ENCODE measurements at places on chromosomes 11 and 22. TPM values are rescaled to one million over a fixed set of nuclear protein-coding genes. Genes with fewer than 3 reads are reported as not detected.
A peak's percentile ranks its signal among the peaks of the same experiment; 100 is the strongest.

MAPK8IP2 gene
- total RNA-seq: 0.30 TPM

DNA sequence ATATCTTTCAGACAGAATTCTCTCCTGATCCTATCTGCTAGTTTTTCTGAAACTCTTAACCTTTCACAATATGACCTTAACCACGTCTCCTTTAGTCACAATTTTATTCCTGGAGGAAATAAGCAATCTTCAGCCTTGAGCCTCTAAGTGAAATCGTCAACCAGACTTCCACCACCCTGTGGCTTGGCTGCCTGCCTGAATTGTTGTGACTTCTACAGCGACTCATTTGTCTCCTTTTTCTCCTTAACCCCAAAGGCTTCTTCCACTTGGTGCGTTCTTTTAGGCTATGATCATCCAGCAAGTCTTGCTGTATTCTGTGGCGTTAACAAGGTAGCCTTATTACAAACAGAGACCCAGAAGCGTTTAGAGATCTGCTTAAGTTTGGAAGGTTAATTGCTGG is 535.1 kb upstream of the ARHGAP42 start:
- DNase-seq: peak; percentile 50

CASP1 gene
- 8.3 TPM for total RNA-seq

DGAT2 gene
- total RNA-seq: 3.7 TPM

TEX54 gene
- not detected for total RNA-seq

GAB4 gene
- not detected for total RNA-seq

DNA sequence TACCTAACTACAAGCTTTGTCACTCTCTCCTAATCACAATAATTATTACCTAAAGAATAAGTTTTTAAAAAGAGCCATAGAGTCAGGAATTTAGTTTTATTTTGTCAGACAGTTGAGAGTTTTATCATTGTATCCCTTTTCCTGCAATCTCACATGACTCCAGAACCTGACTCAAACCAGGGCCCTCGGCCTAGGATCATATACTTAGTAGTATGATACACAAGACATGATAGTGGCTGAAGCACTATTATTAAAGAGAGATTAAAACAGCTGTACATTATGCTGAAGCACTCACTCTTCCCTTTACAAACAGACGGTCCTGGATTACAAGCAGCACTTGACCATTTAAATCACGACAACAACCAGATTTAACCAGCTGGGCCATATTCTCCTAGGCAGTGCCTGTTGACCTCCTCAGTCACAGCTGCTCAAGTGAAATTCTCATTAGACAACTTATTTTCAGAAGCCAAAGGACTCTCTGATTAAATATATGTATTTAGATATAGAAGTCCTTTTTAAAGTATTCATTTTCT is 44.0 kb downstream of the SOX6 start:
- DNase-seq: no peak

DNA sequence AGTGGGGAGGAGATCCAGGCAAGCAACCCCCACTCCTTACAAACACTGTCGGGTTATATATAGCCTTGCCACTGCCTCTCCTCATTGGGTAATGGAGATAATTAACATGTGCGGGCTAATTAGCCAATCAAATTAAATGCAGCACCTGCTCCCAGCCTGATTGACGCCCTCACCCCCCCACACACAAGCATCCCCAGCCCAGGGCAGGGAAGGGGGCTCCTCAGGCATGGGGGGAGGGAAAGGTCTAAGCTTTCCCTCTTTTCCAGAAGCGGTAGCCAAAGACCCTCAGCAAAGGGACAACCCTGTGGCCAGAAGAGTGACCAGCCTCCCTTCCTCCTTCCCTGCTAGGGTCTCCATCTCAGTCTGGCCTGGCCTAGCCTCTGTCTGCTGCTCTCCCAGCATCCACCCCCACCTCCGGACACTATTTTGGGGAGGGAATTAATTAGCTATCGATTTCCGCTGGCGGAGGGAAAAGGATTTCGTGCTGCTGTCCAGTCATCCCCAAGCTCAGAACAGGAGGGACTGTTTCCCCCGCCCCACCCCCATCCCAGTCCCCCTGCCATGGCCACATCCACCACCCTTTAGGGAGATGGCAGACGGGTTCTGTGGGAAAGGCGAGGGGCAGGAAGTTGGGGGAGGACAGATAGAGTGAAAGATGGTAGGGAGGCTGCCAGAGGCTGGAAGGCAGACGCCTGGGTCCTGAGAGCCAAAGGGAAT is 7.1 kb downstream of the NRXN2 start:
- DNase-seq: no peak

UPB1 gene
- total RNA-seq: not detected

- peak; percentile 68 for DNase-seq
Observed at GRCh38 chr11:13338427-13339069, 61.0 kb downstream of the BMAL1 start.

DNA sequence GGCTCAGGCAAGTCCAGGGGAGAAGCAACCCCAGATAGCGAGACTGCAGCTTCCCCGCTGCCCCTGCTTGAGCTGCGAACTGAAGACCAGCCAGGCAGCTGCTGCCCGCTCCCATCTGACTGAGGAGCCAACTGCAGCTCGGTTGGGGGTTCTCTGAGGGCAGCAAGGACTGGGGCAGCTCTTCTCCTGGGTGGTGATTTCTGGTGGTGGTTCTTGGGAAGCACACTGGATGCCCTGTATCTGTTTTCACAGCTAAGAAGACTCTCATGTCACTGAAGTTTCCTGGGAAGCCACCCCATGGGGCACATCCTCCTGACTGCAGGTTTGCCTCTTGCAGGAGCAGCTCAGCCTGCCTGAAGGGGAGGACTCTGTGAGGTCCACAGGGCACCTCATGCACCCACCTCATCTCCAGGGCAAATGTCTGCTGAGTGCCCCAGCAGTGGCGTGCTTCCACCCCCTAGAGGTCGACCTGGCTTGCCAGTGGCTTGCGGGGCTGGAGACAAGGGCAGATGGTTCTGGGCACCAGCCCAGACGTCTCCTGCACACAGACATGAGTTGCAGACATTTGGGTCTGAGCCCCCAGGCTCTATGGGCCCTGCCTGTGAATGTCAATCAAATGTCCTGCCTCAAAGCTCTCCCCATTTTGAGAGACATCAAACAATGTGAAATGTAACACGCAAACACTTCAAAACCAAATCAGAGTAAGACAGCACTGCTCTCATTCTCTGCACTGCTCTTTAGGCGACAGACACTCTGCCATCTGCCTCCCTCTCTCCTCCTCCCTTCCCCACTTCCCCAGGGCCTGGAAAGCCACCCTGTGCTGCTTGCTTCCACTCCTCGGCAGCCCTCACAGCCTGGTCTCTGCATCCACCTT is 800.9 kb downstream of the BRD1 start:
- DNase-seq: no peak

GRCh38 chr11:112096194-112096593 is 9.5 kb downstream of the SDHD start:
- no peak for DNase-seq

OR10D3 gene
- not detected for total RNA-seq

- no peak for DNase-seq
Observed at GRCh38 chr11:129815596-129816461, at the start of gene TMEM45B. TMEM45B (plus strand) TSS chr11:129815848; CDS start chr11:129852483, 36,635 bp downstream.

DNA sequence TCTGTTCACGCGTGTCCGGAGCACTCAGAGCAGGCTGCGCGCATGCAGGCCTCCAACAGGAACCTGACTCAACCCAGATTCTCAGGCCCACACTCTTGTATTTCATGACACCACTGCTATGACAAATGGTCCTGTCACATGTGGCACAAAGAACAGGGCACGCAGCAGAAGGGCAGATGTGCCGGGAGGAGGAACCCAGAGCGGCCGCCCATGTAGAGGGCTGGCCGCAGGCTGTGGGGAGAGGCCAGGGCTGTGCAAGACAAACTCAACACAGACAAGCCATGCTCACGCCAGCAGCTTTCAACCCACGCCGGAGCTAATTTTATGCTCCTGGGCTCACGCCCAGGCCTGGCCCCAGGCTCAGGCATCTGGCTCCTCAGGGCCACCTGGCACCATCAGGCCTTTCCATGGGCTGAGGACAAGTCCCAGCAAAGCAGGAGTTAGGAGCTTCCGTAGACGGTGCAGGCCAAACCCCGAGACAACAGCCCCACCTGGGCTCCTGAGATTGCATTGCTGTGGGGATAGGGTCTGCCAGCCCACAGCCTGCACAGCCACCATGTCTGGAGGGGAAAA is 40.0 kb downstream of the DUSP8 start:
- DNase-seq: no peak

DNA sequence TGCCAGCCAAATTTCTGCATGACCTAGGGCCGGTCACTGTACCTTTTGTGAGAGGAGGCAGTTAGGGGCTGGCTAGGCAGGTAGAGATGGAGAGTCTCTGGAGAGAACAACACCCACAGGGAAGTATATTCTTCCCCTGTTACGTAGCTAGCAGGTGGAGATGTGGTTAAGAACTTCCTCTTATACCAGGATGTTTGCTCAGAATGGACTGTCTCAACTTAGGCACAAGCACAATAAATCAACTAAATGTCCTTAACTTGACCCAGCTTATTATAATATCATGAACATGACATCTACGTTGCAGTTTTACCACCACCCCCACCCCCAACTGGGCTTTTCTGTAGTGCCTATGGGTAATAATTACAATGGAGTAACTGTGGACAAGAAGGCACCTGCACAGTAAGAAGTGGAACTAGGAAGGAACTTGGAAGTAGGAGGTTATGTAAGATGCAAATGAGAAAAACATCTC is 60.7 kb upstream of the MPEG1 start:
- peak; percentile 14 for DNase-seq

GRCh38 chr11:38304926-38305325 is 1706.9 kb upstream of the RAG2 start:
- no peak for DNase-seq

C11orf86 gene
- total RNA-seq: not detected

FIBIN gene
- 24.5 TPM for total RNA-seq

ASPHD2 gene
- total RNA-seq: 5.6 TPM

- peak; percentile 63 for DNase-seq
Observed at GRCh38 chr11:64834723-64835615, 9.5 kb downstream of the CDC42BPG start.

GRCh38 chr11:47448566-47449427 is at the start of gene RAPSN:
RAPSN (minus strand) TSS chr11:47449136; CDS start chr11:47448964, 172 bp downstream.
- no peak for DNase-seq

DNA sequence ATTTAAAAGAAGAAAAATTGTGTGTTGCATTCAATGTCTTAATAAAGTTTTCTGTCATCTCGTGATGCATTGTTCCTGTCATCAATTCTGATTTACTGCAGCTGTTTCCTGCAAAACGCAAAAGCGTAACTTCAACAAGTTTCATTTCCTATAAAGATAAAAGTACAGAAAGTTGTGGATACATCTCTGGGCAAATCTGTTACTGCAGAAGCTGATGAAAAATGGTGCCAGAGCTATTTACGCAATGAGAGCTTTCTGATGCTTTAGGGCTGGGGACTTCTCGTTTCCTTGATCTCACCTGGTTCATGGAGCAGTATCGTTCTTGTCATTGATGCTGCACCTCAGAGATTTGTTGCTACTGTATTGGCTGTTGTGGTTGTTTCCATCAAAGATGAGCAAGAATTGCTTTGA is 15.5 kb upstream of the MS4A12 start:
- DNase-seq: no peak

- DNase-seq: no peak
Observed at GRCh38 chr11:26571861-26572654, at the start of gene MUC15. MUC15 (minus strand) TSS chr11:26572263; CDS start chr11:26567094, 5,169 bp downstream.

GRCh38 chr11:75342966-75343870 is 8.2 kb downstream of the ARRB1 start:
- DNase-seq: peak; percentile 42

DNA sequence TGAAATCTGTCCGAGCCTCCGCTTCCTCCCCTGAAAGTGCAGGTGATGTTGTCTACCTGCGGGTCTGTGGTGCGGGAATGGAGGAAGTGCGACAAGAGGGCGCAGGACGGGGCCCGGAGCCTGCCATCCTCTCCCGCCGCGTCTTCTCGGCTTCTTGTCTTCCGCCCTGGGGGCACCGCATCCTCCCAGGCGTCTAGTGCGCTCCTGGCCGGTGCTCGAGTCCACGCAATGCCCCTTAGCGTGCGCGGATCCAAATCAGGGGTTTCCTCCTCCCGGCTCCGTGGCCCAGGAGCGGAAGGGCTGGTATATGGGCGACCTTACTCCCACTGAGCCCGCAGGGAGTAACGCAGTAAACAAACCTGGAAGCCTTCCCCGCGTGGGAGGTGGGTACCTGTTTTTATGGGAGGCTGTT is 405 bp downstream of the SFI1 start:
- DNase-seq: no peak
